Panc1 (cell line): ENCODE measurements at places on chromosomes 3 and 15.

DNA sequence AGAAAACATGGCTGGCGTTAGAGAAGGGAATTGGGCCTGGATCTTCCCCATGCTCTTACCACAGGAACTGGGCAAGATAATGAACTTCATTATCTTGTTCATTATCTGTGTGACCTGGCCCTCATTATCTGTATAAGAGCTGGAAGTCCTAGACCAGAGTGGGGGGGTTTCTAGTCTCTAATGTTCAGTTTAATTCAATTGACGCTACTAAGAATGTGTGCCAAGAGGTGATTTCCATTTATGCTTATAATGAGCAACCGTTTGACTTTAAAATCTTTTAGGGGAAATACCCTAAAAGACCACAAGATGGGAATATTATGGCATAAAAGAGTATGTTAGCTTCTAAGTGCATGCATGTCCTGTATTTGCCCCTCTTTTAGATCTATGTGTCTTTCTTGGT is 59.1 kb upstream of the CSTA start:
- DNase-seq: no peak

DNA sequence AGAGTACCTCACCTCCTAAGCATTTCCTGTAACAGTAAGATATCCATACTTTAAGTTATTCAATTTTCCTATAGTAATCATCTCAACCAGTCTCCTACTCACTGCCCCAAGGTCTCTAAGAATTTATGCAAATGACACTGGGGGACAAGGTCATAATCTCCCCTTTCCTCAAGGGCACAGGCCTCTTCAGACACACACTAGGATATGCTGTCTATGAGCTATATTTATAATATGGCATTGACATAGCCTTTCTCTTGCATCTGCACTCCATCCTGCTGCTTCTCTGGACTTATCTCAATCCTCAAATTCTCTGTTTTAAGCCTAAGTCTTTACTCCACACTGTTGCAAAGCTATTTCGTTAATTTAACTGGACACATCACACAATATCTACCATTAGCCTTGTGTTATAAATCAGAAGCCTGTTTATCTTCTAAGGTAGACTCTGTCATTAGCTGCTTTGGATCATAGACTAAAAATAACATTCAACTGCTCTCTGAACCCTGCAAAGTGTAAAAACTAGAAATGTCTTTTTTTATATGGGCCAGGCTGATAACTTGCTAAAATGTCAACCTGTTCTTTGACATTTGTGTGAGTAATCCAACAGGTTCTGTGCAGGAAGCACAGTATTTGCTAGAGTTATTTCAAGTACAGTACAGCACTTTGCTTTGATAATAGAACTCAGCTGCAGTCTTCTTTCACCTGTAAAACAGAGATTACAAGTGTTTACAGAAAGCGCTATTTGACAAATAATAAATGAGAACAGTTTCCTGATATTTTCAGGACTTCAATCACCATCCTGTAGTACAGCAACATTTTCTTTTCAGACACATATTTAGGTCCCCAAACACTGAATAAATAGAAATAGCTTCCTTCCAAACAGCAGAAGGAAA is 17.8 kb upstream of the SEC62 start:
- no peak for DNase-seq

DNA sequence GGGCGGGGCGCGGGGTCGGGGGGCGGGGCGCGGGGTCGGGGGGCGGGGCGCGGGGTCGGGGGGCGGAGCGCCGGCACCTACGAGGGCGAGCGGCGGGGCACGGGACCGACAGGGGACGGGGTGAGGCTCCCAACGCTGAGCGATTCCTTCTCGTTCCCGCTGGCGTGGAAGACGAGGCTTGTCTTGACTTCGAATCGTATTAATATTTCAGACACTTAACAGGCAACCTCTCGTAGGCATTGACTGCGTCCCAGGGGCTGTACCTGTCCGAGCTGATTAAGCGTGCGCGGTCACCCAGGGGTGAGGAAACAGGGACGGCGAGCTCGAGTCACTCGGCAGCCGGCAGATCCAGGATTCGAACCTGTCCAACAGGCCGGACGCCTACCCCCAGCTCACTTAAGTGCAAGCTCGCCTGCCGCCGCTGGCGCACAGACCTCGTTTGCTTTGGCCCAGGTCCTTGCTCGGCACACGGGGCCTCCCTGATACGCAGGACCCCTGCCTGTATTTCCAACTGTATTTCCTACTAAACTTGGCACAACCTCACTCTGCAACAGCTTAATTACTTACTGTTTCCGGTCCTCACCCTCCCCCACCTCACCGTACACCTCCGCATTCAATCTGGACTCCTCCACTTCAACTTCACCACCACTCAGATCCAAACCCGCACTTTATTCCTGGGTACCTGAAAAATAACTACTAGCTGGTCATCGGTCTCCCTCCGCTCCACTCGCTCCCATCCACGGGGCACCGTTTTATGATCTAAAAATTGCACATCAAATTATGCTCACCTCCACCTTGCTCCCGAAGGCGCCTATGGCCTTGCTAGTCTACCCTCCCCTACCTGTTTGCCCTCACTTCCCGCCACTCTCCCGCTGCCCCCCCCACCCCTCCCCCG is 722 bp upstream of the ZXDC start:
- peak; percentile 12 for DNase-seq

GRCh38 chr3:74546426-74546825 is 68.0 kb downstream of the CNTN3 start:
- DNase-seq: no peak

- DNase-seq: no peak
These were observed 21.9 kb downstream of the FSTL1 start for GRCh38 chr3:120428924-120429323.

GRCh38 chr3:111978583-111979433 is at the start of gene ABHD10:
ABHD10 (plus strand) TSS chr3:111979026; CDS start chr3:111979062, 36 bp downstream.
- peak; percentile 94 for DNase-seq

DNA sequence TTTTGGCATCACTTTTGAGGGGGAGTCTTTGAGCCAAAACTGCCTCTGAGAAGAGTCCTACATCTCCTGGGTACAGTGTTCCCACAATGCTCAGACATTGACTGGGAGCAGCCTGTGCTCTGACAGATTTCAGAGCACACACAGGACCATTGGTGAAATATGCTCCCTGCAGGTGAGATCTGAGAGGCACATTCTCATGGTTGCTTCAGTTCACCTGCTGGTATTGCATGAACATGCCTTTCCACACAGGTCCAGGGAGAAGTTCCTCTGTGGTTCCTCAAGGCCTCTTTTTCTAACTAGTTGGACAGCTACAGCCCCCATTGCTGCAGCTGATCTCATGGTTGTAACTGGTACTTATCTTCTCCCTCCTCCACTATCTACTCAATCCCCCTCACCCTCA is 37.0 kb downstream of the FOXL2 start:
- DNase-seq: no peak

GRCh38 chr15:31470756-31471155 is 144.1 kb downstream of the KLF13 start:
- no peak for DNase-seq

DNA sequence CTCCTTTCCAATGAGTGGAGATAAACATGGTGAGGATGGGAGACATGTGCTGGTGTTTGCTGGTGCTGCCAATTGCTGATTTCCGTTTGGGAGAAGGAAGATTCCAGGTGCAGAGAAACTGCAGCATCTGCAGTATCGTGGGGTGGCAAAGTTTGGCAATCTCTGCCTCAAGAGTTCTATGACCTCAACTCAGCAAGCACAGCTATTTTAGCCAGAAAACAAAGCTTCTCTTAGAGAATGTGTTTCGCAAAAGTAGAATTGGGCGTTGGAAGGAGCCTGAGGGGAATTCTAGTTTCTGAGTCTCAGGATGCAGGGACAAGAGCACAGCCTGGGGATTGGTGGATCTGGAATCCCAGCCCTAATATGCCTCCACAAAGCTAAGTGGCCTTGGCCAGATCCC is 18.2 kb upstream of the SHC4 start:
- DNase-seq: no peak

GRCh38 chr15:99433757-99434450 is 131.9 kb upstream of the MEF2A start:
- DNase-seq: no peak

- DNase-seq: no peak
These were observed 71.2 kb upstream of the GLCE start for GRCh38 chr15:69089258-69089657.

- DNase-seq: no peak
These were observed 317.3 kb upstream of the WNT5A start for GRCh38 chr3:55804170-55805095.

DNA sequence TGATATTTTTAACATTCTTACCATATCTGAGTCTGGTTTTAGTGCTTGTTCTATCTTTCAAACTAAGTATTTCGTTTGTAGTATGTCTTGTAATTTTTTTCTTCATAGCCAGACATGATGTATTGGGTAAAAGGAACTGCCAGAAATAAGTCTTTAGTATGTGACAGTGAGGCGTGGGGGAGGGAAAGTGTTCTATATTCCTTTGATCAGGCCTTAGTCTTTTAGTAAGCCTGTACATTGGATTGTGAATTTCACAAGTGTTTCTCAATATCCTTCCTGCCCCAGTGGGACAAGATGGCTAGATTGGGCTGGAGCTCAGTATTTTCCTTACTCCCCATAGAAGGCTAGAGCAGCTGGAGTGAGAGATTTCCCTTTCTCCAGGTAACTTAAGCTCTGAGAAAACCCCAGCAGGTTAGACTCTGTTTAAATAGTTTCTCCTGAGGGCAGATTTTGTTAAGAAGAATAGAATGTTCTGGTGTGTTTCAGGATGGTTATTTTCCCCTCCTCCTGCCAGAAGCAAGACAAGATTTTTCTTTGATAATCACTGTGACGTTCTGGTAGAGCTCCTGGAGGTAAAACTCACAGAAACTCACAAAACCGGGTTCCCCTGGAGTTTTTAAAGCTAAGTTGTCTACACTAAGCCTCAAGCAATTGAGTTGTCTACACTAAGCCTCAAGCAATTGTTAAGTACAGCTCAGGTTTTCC is 140.7 kb upstream of the ARPP21 start:
- no peak for DNase-seq

GRCh38 chr3:127706312-127706711 is 33.6 kb downstream of the ABTB1 start:
- DNase-seq: no peak

DNA sequence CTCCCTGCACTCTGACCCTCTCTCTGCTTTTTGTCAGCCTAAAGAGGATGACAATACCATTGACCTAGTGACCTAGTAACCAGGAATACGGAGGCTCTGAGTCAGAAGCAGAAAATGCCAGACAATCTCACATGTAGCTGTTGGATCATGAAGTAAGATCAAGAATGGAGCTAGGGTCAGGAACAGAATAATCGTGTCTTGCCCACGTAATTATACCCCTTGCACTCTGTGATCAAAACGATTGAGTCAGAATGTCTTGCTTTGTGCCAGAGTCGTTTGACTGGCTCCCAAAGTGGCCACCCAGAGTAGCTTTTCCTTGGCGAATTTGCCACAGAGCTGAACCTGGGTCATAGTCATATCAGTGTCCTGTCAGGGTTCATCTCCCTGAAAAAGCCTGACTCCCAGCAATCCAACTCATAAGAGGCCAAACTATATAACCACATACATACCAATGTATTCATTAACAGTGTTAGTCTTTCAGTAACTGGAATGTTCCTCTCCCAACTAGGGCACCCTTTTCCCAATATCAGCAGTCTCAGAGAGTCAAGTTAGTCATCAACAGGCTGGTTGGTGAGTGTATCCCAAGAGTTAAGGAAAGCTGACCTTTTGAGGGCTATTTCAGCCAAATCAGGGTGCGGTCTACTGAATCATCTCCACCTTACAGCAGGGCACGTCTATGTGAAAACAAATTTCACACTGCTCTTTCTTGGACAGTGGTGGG is 5.0 kb upstream of the CDV3 start:
- peak; percentile 79 for DNase-seq

DNA sequence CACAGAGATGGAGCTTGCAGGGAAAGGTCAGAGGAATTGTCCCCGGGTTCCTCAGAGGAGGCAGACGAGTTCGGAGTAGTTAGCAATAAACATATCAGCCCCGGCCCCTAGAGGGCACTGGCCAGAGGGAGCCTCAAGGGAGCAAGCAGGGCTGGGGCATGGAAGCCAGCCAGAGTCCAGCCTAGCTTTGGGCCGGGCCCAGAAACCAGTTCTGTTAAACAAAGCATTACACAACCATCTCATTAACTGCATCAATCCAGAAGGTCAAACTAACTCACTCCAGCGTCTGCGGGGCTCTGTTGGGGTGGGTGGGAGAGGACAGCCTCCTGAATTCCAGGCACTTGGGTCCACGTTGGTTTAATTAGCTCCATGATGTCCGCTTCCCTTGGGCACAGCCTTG is 41.0 kb upstream of the IREB2 start:
- no peak for DNase-seq

DNA sequence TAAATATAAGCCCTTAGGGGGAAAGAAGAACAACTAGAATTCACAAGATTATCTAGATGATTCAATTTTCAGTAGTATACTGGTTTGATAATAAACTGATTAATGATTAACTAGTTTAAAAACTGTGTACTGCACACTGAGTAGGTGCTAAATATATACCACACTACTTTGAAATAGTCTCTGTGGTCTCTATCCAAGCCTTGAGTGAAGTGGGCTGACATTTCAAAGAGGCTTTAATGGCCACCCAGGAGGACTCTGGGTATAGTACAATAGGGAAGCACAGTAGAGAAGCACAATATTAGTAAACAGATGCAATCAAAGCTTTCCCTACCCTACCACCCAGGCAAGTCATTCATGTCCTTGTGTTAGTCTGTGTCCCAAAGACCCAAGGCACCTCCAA is 46.7 kb downstream of the FILIP1L start:
- DNase-seq: no peak

DNA sequence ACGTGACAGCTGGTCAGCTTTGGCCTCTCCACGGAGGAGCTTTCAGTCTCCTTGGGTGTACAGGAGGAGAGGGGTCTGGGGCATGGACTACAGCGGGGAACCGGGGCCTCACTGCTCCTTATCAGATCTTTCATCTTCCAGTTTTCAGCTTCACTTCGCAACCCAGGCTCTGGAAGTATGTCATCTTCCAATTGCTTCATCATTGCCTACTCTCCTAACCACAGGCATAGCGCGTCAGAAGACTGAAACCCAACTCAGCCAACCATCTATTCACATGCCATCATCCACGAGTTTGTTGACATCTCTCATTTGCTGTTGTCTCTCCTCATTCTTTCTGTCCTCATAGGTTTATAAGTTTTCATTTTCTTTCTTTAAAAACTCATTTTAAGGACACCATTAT is 119.5 kb downstream of the MYLK start:
- no peak for DNase-seq

DNA sequence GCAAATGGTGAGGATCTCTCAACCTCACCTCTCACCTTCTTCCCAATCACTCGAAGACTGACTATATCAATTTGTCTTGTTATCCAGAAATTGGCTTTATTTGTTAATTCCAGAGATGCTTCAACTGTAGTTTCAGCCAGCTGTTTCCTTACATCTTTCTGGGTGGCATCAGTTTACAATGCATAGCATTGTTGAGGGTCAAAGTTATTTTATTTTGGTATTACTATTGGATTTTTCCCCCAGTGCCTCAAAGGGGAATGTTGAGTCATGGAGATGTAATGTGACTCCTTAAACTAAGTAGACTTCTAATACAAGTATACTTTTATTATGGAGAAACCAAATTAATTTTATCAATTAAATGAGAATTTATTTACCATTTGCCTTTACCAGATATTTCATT is 351.6 kb downstream of the TIGIT start:
- DNase-seq: no peak
